ENCODE measurements at places on chromosomes 11 and 22. TPM values are rescaled to one million over a fixed set of nuclear protein-coding genes. Genes with fewer than 3 reads are reported as not detected.

GRCh38 chr22:47155131-47155885, 392.9 kb downstream of the TBC1D22A start:
- no peak overlapping the region for H3K27ac ChIP-seq
- H3K4me1 ChIP-seq, result peaks cover 7% of the 10 kb centered on the region
- H3K4me3 ChIP-seq, result no peak overlapping the region
- peaks cover 2% of the 10 kb centered on the region for H3K36me3 ChIP-seq
- H3K27me3 ChIP-seq, result no peaks in the 10 kb centered on the region
- DNase-seq, result no peak

DNA sequence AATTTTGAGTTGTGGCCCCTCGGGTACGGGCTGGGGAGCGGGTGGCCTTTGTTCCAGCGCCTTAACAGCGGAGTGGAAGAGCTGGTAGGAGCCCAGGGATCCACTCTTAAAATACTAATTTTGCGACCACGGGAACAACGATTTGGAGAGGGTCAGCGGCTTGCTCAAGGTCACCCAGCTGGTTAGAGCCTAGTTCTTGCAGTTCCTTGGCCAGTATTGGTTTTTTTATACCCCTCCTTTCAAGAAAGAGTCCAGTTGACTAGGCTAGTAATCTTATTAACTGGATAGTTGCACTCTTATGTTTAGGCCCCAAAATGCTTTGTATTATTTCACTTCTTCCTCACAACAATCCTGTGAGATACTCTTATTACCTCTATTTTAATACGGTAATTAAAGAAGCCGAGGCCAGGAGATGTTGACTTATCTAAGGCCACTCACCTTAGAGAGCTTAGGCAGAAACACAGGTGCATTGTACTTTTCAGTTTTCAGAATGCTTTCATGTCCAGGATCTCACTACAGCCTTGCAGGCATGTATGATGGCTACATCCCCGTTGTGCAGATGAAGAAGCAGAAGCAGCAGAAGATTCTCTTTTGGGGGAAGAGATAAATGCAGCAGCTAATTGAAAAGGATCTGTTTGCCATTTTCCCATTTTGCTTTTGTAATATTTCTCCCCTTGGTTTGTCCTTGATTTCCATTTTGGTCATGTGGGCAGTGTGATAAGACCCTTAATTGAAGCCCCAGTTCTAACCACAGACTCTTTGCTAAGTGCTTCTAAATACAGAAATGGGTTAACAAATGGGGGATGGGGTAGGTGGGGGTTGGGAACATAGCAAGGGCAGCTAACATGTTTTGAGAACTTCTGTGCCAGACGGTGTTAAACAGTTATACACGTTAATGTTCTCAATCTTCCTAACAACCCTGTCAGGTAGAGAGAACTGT, 1.4 kb downstream of the SREBF2 start:
- no peak for DNase-seq
- H3K36me3 ChIP-seq, result peaks cover 46% of the 10 kb centered on the region
- H3K27me3 ChIP-seq, result no peaks in the 10 kb centered on the region

GRCh38 chr11:110184456-110184855, 91.3 kb downstream of the ZC3H12C start:
- peaks cover 3% of the 10 kb centered on the region for H3K27me3 ChIP-seq
- no peak overlapping the region for H3K4me3 ChIP-seq
- no peak overlapping the region for H3K27ac ChIP-seq
- DNase-seq, result no peak

- H3K27me3 ChIP-seq, result peaks cover 22% of the 10 kb centered on the region
- H3K4me1 ChIP-seq, result no peaks in the 10 kb centered on the region
- H3K27ac ChIP-seq, result no peak overlapping the region
- no peak for DNase-seq
Observed at GRCh38 chr11:125397421-125397820, 98.6 kb downstream of the FEZ1 start.

- no peaks in the 10 kb centered on the region for H3K27me3 ChIP-seq
- no peak overlapping the region for H3K4me3 ChIP-seq
- peaks cover 2% of the 10 kb centered on the region for H3K4me1 ChIP-seq
- H3K27ac ChIP-seq, result no peak overlapping the region
- no peak for DNase-seq
- no peaks in the 10 kb centered on the region for H3K36me3 ChIP-seq
Observed at GRCh38 chr11:73359930-73360742, 16.1 kb upstream of the RELT start.

Gene A4GALT
- not detected for total RNA-seq

DNA sequence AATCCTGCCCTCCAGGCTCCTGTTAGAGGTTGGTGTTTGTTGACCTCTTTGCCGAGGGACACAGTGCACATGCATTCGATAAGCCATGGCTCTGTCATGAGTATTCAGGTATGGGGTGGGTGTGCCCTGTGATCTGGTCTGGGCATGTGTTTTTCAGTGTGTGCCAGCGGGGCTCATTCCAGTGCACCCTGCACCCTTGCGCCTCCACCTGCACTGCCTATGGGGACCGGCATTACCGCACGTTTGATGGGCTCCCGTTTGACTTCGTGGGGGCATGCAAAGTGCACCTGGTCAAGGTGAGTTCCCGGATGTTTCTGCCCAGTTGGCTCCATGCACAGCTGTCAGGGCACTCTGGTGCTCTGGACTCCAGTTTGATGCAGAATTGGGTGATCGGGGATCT, 44.2 kb downstream of the OTOG start:
- H3K27me3 ChIP-seq, result peaks cover 2% of the 10 kb centered on the region
- DNase-seq, result no peak
- no peak overlapping the region for H3K27ac ChIP-seq
- no peaks in the 10 kb centered on the region for H3K4me1 ChIP-seq
- no peak overlapping the region for H3K4me3 ChIP-seq

GRCh38 chr11:126140926-126141280, 70.5 kb downstream of the RPUSD4 start:
- H3K4me3 ChIP-seq, result no peak overlapping the region
- peaks cover 15% of the 10 kb centered on the region for H3K27me3 ChIP-seq
- no peaks in the 10 kb centered on the region for H3K4me1 ChIP-seq
- no peak overlapping the region for H3K27ac ChIP-seq
- H3K36me3 ChIP-seq, result no peaks in the 10 kb centered on the region

- DNase-seq, result no peak
- peaks cover 5% of the 10 kb centered on the region for H3K36me3 ChIP-seq
- H3K4me3 ChIP-seq, result no peak overlapping the region
- peak overlapping the region; percentile 86 for H3K27ac ChIP-seq
- H3K27me3 ChIP-seq, result peaks cover 3% of the 10 kb centered on the region
Observed at GRCh38 chr22:36902143-36902926, 11.1 kb upstream of the CSF2RB start.

DNA sequence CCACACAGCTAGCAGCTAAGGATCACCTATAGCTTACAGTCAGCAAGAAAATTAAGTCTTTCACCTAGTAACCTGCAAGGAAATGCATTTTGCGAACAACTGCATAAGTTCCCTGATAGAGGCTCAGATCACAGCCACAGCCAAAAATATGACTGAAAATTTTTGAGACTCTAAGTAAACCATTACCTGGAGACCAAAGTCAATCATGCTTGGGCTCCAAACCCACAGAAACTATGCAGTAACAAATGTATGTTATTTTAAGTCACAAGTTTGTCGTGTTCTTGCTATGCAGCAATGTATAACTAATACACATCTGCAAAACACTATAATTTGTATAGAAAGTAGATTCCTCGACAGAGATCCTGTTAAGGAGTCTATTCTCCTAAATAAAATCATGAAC, 1025.7 kb upstream of the RAG2 start:
- no peak for DNase-seq
- no peaks in the 10 kb centered on the region for H3K4me1 ChIP-seq
- H3K4me3 ChIP-seq, result no peak overlapping the region
- H3K27ac ChIP-seq, result no peak overlapping the region

DNA sequence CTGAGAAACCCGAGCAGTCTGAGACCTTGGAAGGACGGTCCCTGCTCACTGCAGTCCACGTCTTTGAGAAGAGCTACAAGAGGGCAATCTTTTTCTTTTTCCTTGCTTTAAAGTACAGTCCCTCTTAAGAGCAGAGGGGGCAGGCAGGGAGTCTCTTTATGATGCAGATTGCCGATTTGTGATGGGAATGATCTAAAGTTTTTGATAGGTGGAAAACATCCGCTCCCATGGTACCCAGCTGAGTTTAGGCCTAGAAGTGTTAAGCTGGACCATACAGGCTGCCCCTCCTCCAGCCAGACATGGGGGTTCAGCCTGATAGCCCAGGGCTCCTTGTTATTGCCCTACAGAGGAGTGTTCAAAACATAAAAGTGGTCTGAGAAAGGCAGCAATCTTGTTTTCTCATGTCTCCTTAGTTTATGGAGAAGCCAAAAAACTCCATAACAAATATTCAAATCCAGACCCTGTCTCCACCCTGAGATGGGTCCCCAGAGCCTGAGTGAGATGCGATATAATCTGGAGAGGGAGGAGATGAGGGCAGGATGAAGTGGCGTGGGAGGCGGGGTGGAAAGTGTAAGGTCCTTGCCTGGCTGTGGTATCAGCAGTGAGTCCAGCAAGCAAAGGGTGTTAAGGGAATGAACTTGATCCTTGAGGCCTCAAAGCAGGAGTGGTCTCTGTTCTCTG, 135.1 kb downstream of the FDX1 start:
- DNase-seq, result no peak
- no peak overlapping the region for H3K27ac ChIP-seq
- no peaks in the 10 kb centered on the region for H3K36me3 ChIP-seq
- H3K4me1 ChIP-seq, result no peaks in the 10 kb centered on the region
- H3K27me3 ChIP-seq, result peaks cover 2% of the 10 kb centered on the region

DNA sequence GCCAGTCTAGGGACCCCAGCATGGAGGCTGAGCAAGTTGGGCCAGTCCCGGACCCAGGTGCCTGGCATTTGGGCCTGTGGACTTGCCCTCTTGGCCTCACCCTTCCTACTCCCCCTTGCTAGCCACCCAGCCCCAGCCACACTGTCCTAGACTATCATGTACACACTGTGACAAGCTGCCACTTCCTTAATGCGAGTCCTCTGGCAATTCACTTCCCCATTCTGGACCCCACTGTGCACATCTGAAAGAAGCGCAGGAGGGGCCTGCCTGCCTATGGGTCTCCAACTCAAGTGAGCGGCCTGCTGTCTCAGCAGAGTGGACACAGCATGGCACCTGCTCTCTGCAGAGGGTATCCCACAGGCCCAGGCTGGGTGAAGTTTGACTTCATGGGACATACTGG, 68.5 kb upstream of the LMO1 start:
- H3K4me3 ChIP-seq, result no peak overlapping the region
- H3K27me3 ChIP-seq, result peaks cover 5% of the 10 kb centered on the region
- no peak for DNase-seq
- no peaks in the 10 kb centered on the region for H3K36me3 ChIP-seq
- H3K4me1 ChIP-seq, result peaks cover 4% of the 10 kb centered on the region
- no peak overlapping the region for H3K27ac ChIP-seq

Gene CCDC87
- total RNA-seq, result 0.14 TPM

- H3K27me3 ChIP-seq, result peaks cover 80% of the 10 kb centered on the region
- H3K4me3 ChIP-seq, result peak overlapping the region; percentile 36
- peaks cover 37% of the 10 kb centered on the region for H3K4me1 ChIP-seq
- no peak overlapping the region for H3K27ac ChIP-seq
- peak; percentile 59 for DNase-seq
Observed at GRCh38 chr22:39236321-39237317, 8.2 kb downstream of the PDGFB start.

Gene PAAF1
- 22.9 TPM for total RNA-seq

DNA sequence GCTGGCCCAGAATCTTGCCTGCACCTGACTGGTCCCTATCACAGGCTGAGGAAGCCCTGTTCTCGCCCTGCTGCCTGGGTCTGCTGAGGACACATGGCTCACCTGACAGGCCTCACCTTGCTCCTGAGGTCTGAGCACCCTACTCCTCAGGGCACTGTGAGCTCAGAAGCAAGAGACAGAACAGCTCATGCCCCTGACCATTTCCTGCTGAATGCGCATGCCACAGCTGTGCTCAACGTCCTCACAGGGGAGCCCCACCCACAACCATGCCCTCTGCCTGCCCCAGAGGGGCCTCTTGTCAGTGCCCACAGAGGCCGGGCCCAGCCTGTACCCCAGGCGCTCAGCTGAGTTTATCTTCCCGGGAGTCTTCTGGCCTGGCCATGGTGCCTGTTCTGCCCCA, 2.8 kb upstream of the TSPO start:
- no peaks in the 10 kb centered on the region for H3K27me3 ChIP-seq
- no peaks in the 10 kb centered on the region for H3K36me3 ChIP-seq
- H3K4me1 ChIP-seq, result peaks cover 23% of the 10 kb centered on the region
- H3K27ac ChIP-seq, result no peak overlapping the region
- H3K4me3 ChIP-seq, result no peak overlapping the region
- DNase-seq, result no peak

DNA sequence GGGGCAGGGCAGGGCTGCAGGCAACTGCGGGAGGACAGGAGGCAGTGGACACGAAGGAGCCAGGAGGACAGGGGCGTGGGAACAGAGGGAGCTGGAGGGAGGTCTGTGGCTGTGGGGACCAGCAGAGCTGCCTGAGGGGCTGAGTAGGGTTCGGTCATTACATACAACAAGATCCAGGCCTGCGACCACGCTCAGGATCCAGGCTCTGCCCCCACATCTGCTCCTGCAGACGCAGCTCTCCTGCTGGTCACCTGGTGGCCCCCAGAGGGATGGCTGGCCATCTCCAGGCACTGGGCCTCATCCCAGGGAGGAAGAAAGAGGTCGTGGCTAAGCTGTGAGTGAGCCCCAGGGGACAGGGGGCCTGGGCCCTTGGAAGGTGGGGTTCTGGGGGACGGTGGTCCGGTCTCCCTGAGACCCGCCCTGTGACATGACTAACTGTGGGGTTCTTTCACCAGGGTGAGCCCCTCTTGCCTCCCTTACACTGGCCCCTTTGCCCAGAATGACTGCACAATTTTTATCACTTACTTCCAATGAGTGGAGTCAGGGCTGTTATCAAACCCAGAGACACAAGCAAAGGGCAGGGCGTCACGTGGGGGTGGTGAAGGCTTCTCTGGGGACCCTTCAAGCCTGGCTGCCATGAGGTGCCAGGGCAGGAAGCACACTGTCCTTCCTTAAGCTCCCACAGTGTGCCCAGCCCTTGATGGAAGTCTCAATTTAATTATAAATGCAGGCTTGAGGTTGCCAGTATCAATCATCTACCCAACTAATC, 6.7 kb upstream of the APOBEC3A start:
- H3K27me3 ChIP-seq, result peaks cover 14% of the 10 kb centered on the region
- peak overlapping the region; percentile 48 for H3K27ac ChIP-seq
- no peaks in the 10 kb centered on the region for H3K36me3 ChIP-seq
- H3K4me3 ChIP-seq, result no peak overlapping the region

- H3K4me1 ChIP-seq, result no peaks in the 10 kb centered on the region
- no peak overlapping the region for H3K4me3 ChIP-seq
- peaks cover 40% of the 10 kb centered on the region for H3K27me3 ChIP-seq
- H3K36me3 ChIP-seq, result peaks cover 2% of the 10 kb centered on the region
Observed at GRCh38 chr22:42711895-42712837, 8.5 kb downstream of the A4GALT start.

GRCh38 chr11:102929166-102929565, 26.4 kb downstream of the MMP13 start:
- no peak overlapping the region for H3K27ac ChIP-seq
- no peaks in the 10 kb centered on the region for H3K4me1 ChIP-seq
- H3K36me3 ChIP-seq, result no peaks in the 10 kb centered on the region
- peaks cover 4% of the 10 kb centered on the region for H3K27me3 ChIP-seq
- H3K4me3 ChIP-seq, result no peak overlapping the region

Gene PATE2
- not detected for total RNA-seq

Gene XKR3
- not detected for total RNA-seq

Data from activated naive CD8-positive, alpha-beta T cell treated with anti-CD3 and anti-CD28 coated beads, Interleukin-2, amount 10 ng/mL, durations not matched to agents 7 days and 5 days (primary cell).